NCI-H2081 treated with DMSO at 0.1 percent for 48 hours (cell line): ENCODE measurements at places on chromosomes 11 and 22.
A peak's percentile ranks its signal among the peaks of the same experiment; 100 is the strongest.

DNA sequence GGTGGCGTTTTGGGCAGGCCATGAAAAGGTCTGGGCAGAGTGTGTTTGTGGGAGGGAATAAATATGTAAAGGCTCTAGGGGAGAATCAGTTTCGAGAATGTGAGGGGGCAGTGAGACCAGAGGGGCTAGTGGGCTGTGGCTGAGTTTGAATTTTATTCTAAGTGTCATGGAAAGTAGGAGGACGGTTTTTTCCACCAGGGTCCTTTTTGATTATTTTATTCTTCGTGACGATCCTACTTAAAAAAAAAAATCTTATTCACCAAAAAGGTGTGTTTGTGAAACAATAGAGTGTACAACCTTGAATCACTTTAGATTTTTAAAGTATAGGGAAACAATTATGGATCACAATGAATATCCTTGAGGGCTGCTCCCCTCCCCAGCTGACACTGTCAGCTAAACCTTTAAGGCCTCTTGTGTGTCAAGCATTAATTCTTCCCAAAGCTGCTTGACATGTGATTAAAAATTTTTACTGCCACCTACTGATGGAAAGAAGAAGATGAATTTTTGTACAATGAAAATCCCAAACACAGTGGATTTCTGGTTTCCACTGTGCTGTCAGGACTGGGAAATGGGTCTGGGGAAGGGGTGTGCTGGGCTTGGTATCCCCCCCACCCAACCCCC lies 107.5 kb upstream of the OR4B1 start:
- DNase-seq, result peak; percentile 48

DNA sequence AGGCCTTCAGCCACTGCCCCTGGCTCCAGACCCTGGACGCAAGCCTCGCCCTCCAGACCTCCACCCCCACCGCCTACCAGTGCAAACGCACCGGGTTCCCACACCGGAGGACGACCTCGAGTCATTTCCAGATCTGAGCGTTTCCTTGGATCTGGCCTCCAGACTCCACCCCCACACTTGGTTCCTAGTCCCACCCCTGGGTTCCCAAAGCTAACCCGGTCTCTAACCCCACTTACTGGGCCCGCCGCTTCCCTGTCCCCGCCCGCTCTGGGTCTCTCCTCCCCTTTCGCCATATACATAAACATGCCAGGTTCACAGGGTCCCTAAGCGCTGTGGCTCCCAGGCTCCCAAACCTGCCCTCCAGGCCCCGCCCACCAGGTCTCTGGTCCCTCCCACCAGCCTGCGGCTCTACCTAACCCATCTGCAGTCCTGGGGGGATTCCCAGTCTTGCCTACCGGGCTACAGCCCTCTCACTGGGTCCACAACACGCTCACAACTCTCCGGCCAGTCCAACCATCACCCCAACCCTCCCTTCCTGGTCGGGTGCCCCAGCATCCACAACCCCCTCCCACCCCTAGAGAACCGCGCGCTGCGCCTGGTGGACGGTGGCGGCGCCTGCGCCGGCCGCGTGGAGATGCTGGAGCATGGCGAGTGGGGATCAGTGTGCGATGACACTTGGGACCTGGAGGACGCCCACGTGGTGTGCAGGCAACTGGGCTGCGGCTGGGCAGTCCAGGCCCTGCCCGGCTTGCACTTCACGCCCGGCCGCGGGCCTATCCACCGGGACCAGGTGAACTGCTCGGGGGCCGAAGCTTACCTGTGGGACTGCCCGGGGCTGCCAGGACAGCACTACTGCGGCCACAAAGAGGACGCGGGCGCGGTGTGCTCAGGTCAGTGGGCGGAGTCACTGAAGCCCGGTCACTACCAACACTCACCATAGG lies 36.7 kb downstream of the CD6 start:
- no peak for DNase-seq

- no peak for DNase-seq
These were observed 11.6 kb downstream of the SELENOM start for GRCh38 chr22:31095637-31096249.

DNA sequence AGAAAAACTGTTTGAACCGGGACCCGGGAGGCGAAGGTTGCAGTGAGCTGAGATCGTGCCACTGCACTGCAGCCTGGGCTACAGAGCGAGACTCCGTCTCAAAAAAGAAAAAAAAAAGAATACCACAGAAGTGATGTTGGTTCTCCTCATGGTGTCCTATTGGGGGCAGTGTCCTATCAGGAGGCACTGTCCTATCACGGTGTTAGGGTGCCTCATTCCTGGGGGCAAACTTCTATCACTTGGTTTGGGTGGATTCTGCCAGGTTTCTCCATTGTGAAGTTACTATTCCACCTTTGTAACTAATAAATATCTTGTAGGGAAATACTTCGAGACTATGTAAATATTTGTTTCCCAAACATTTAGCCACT lies 19.6 kb downstream of the PRR14L start:
- no peak for DNase-seq

- peak; percentile 11 for DNase-seq
These were observed 132.8 kb upstream of the PITPNB start for GRCh38 chr22:28051787-28052356.

DNA sequence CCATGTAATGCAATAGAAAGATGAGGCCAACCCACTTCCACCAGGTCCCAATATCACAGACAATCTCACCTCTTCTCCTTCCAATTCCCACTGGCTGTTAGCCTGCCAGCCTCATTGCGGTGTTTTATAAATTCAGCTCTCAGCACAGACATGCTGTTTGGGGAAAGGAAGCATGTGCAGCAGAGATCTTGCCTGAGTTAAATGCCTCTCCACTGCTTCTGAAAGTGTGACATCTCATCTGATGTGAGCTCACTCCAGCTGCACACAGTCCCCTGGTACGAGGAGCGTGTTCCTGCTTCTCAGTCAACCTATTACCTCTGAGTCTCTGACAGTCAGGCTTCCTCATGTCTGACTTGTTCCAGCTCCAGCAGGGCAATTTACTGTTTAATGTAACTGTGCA lies 122.7 kb upstream of the GUCY1A2 start:
- no peak for DNase-seq

GRCh38 chr11:116833816-116834534 lies 3.4 kb downstream of the APOA1 start:
- no peak for DNase-seq

- DNase-seq, result no peak
These were observed 104.1 kb upstream of the MTNR1B start for GRCh38 chr11:92865352-92865751.

- no peak for DNase-seq
These were observed 18.6 kb upstream of the CHORDC1 start for GRCh38 chr11:90241414-90241813.

GRCh38 chr11:30310623-30311022 lies 12.3 kb upstream of the ARL14EP start:
- DNase-seq, result no peak

DNA sequence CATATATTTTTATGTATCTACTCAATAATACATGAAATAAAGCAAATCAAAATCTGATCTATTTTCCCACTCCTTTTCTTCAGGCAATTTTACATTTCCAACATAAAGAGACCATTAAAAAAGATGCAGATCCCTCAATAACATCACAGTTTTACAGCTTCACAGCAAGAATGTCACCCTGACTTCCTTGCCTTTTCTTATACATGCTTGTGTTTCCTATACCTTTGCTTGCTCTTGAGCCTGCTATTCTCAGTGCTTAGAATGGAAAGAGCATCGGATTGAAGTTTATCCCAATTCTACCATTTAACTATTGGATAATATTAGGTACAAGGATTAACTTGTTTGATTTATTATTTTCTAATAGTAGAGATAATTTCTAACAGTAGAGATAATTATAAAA lies 176.7 kb downstream of the CNTN5 start:
- no peak for DNase-seq

GRCh38 chr11:9013373-9013772 lies 9.6 kb upstream of the NRIP3 start:
- DNase-seq, result no peak

- DNase-seq, result no peak
These were observed 138.9 kb downstream of the CD44 start for GRCh38 chr11:35277827-35278226.

GRCh38 chr11:91786097-91786496 lies 438.5 kb upstream of the FAT3 start:
- DNase-seq, result no peak

DNA sequence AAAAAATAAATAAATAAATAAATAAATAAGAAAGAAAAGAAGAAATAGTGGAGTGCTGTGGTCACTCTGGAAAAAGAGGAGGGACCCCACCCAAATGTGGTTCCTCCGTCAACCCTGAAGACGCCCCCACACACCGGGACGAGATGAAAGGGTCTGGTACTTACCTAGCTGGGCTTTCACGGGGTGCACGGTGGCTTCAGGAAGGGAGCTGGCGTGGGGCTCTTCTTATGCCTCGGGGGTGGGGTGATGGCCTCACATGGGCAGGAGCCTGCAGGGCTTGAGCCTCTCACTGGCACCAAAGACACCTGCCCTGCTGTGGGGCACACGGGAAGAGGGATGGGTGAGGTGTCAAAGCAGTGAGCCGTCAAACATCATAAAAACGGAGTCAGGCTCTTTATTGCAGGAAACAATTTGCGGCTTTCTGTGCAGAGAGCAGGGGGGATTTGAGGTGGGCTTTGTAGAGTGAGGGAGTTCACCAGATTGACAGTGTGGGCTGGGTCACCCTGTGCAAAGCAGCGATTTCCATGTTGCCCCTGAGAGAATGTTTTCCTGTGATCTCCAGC lies 28.0 kb upstream of the KRTAP5-6 start:
- DNase-seq, result no peak

DNA sequence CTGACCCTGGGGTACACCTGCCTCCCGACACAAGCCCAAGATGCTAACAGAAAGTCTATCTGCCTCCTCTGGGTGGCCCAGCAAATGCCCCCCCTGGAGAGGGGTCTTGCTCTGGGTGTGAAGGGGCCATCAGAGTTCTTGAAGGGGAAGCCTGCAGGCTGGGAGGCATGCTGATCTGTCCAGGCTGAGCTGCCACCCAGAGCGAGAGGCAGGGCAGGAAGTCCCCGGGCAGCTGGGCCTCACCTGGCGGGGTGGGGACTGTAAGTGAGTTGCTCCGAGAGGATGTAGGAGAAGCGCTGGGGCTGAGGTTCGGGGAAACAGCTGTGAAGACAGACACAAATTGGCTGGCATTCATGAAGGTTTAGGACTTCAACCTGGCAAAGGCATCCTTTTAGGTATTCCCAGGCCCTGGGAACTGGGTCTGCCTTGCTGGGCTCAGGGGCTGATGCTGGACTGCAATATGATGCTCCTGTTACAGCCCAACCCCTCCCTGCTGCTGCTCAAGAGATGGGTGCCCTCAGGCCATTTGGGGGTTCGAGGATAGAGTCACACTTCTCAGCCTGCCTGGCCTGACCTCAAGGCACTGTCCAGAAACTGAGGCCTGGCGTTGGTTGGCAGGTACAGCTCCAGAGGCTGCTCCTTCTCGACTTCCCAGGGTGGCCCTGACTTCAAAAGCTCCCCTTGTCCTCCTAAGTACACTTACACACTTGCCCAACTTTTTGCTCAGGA lies 60.2 kb upstream of the LYVE1 start:
- DNase-seq, result no peak

- DNase-seq, result no peak
These were observed 73.0 kb downstream of the CYB5R2 start for GRCh38 chr11:7600205-7600775.

- DNase-seq, result no peak
These were observed 9.8 kb upstream of the ANO1 start for GRCh38 chr11:70068345-70068744.

DNA sequence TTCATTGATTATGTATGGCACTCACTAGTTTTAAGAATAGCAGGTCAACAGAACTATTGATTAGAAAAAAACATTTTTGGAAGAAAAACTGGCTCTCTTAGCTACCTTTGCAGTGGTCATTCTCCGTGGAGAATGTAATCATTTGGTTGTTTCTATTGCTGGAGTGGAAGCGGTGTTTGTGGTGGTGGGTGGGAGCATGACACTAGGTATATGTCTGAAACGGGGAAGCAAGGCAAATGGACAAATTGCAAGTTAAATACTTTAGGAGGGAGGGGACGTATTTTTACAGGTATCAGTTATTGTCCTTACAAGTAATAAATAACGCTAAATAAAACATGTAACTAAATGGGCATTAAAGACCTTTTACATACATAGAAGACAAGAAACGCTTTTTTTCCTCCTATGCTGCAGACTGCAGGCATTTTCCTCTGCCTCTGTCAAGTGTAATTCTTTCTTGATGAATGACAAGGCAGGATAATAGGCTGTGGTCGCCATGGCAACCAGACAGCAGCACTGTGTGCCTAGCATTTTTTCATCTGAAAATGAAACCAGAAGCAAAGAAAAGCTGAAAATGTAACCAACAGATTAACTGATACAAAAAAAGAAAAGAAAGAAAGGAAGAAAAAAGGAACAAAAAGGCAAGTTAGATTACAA lies 46.2 kb downstream of the BLID start:
- peak; percentile 44 for DNase-seq

DNA sequence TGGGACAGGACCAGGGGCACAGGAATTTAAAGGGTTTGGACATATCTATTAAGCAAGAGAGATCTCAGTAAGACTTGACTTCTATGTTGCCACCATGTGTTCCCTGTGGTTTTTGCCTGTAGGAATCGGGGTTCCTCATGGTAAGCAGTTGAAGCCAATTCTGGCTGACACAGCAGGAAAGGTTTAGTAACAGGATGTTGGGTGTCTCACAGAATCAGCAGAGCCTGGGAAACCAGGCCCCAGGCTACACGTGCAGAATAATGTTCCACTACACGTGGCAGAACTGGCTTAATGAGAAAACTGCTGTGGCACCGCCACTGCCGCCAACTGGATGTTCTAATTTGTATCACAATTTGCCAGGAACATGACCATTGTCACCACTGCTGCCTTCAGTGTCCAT lies 264.6 kb upstream of the PLET1 start:
- no peak for DNase-seq

DNA sequence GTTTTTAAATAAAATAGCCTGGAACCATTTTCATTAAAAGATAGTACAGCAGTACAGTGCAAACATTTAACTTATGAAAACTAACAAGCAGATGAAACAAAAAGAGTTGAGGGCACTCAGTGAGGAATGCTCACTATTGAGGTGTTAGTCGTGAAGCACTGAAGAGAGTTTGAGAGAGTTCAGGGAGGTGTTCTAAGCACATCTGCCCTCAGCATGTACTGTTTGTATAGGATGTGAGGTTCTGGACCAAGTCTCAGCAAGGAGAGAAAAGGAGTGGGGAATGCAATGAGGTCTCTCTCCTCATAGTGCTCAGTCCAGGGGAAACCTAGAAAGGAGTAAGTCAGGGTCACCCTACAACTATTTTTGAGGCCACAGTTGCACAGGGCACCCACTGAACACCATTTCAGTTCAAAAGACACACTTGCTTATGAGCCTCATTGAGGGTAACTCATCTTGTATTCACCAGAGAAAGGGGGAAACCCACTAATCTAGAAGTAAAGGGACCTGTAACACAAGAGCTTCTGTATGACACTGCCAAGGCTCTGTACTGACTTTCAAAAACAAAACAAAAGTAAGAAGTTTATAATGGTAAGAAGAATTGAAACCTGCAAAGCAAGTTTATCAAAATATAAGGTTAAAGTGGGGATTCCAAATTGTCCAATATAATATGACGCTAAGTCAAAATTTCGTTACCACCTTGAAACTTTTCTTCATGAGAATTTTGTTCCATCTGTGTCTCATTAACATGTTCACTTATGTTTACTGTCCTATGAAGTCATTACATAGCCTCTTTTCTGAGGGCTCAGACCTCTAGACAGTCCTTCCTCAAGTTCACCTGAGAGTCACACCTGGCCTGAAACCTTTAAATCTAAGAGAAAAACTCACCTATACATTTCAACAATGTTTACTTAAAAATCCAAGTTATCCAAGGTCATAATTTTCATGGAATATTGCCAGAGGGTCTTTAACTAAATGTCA lies 275.3 kb downstream of the ETS1 start:
- no peak for DNase-seq
